Left colon (tissue), 2 donors: ENCODE measurements at places on chromosomes 7 and 10.

DNA sequence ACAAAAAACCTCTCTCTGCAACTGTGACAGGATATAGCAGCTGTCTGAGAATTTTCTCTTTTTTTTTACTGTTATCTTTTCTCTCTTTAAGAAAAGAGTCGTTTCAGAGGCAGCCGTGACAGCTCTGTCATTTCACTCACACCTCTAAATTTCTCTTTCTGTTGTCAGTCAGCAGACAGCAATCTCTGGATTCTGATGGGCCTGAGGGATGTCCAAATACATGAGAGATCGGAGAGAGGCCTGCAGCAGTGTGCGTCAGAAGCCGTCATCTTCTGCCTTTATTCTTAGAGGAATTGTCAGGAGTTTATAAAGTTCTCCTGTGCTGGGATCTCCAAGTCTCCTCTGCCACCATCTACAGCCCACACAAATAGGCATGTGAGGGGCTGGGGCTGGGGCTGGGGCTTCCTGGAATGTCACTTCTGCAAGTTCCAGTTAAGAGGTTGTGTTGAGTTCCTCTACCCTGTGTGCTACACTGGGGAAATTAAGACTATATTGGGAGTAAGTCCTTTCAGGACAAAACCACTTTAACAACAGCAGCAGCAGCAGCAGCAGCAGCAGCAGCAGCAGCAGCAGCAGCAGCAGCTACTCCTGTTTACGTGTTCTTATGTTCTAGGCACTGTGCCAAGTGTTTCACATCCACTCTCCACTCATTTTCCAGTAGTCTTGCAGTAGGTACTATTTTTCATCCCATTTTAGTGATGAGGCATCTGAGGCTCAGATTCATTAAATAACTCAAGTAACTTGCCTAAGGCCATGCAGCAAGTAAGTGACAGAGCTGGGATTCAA is 541.3 kb downstream of the LRMDA start:
- no peak for DNase-seq

DNA sequence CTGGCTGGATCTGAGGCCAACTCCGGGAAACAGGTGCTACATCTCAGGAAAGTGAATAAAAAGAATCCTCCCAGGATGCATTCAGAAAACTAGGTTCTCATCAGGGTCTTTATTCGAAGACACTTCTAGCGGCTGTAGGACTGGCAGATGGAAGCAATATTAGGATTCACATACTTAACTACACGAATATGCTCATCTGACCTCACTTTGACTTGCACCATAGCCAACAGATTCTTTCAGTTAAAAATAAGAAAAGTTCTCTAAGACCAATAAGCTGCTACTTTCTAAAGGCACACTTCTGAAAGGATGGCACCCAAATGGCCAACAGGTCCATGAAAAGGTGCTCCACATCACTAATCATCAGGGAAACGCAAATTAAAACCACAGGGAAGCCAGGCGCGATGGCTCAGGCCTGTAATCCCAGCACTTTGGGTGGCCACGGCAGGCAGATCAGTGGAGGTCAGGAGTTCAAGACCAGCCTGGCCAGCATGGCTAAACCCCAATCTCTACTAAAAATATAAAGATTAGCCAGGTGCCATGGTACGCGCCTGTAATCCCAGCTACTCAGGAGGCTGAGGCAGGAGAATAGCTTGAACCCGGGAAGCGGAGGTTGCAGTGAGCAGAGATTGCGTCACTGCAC is 258.0 kb downstream of the ZMYND11 start:
- DNase-seq, result no peak

DNA sequence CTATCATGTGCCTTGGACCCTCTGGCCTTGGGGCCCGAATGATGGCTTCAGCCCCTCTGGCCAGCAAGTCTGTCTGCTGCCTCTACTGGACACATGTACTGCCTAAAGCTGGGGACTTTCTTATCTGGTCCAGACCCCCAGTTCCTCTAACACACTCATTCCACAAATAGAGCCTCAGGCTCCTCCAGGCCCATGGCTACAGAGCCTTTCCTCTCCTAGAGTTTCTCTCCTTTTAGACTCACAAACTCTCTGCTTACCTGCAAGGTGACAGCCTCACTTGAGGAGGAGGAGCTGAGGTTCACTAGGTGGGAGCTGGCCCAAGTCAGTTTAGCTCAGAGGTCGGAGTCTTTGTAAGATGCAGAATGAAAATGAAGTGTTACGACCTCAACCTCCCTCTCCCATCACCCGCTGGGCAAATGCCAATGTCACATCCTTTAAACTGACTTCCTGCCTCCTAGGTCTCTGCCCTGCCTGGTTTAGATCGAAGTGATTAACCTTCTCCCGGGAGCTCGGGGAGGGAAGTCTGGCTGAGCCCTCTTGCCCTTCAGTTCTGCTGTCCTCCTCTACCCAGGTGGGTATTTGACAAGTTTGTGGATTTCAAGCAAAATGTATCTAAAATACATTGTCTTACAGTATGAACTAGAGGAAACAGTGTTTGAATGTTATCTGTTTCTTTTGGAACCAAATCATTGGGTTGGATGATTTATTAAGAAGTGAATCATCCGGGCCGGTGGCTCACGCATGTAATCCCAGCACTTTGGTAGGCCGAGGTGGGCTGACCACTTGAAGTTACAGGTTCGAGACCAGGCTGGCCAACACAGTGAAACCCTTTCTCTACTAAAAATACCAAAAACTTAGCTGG is 71.9 kb upstream of the TNS3 start:
- DNase-seq, result no peak

GRCh38 chr10:126137562-126138221 is 241.3 kb downstream of the FANK1 start:
- no peak for DNase-seq

DNA sequence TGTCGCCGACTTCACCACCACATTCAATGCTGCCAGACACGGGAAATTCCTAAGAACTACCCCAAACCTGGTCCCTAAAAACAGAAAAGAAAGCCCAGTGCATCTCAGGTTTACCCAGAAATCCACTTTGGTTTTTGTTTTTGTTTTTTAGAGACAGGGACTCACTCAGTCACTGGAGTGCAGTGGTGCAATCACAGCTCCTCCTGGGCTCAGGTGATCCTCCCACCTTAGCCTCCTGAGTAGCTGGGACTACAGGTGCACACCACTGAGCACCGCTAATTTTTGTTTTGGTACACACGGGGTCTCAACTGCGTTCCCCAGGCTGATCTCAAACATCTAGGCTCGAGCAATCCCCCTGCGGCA is 22.8 kb downstream of the MAD1L1 start:
- no peak for DNase-seq

GRCh38 chr10:79221110-79222051 is 125.9 kb upstream of the PPIF start:
- DNase-seq, result peak; percentile 44

GRCh38 chr7:47430422-47430821 is 151.5 kb downstream of the TNS3 start:
- no peak for DNase-seq

GRCh38 chr7:102248456-102249395 is 37.9 kb upstream of the SH2B2 start:
- DNase-seq, result no peak

- DNase-seq, result no peak
Observed at GRCh38 chr7:132937286-132937685, 144.6 kb downstream of the CHCHD3 start.

GRCh38 chr10:59456199-59456598 is 93.8 kb upstream of the FAM13C start:
- DNase-seq, result no peak

DNA sequence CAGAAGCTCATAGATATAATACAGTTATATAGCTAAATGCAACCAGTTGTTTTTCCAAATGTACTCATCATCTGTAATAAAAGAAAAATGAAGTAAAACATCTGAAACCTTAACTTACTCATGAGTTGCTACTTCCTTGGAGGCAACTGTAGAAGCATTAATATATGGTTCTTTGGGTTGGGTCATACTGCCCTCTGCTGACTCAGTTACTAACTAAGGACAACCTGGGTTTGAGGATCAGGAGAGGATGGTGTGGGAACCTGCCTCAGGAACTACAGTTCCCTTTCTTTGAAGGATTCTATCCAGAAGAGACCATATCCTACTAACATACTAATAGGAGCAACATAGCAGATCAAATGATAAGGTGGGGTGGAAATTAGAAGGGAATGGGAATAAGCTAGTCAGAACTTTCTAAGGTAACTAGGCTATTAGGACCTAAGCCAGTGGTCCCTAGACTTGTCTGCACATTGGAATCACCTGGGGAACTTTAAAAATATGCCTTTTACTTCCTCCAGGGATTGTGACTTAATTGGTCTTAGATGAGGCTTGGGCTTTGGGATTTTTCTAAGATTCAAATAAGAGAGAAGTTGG is 20.7 kb downstream of the COX15 start:
- DNase-seq, result peak; percentile 38

- DNase-seq, result no peak
Observed at GRCh38 chr7:106001886-106002285, 38.8 kb downstream of the CDHR3 start.

DNA sequence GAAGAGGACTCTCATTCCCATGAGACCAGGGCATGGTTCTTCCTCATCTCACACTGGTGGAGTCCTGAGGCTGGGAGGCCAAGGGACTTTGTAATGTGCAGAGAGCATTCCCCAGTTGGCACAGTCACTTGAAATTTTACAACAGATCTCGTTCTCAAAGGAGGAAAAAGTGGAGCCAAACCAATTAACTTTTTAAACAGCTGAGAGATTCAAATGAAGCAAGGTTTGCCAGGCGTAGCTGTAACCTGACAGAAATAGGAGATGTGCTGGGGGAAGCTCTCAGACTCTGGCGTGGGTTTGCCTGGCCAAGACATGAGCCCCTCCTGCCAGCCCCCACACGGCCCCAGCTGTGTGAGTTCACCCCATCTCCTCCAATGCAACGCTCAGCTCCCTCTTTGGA is 12.0 kb upstream of the CPXM2 start:
- DNase-seq, result no peak

DNA sequence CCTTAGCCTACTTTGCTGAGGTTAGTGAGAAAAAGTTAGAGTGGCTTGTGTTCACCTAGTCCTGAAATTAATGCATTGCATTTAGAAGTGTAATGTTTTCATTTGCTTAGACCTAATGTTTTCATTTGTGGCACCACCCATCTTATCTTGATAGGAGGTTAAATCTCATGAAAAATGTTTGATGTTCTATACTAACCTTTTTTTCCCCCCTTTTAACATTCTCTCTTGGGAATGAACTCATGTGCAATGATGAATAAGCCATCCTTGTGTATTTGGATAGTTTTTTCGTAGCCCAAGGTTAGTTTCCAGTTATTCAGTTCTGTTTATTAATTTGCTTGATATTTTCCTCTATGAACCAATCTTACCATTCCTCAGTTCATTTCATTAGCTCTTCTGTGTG is 2.8 kb downstream of the FHIP2A start:
- DNase-seq, result no peak

DNA sequence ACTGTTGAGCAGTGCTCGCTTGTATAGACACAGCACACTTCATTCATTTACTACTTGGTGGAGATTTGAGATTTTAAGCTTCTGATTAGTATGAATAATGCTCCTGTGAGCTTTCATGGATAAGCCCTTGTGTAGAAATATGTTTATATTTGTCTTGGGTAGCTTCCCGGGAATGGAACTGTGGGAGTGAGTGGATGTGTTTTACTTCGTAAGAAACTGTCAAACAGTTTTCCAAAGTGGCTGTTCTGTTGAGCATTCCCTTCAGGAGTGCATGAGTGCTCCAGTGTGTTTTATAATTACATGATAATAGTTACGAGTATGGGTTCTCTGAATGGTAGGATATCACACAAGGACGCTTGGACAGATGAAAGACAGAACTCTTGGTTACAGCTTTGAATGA is 49.4 kb downstream of the VWC2 start:
- no peak for DNase-seq

GRCh38 chr7:106600569-106601373 is 60.2 kb downstream of the CCDC71L start:
- DNase-seq, result no peak

GRCh38 chr10:1923586-1923985 is 186.3 kb upstream of the ADARB2 start:
- DNase-seq, result no peak

DNA sequence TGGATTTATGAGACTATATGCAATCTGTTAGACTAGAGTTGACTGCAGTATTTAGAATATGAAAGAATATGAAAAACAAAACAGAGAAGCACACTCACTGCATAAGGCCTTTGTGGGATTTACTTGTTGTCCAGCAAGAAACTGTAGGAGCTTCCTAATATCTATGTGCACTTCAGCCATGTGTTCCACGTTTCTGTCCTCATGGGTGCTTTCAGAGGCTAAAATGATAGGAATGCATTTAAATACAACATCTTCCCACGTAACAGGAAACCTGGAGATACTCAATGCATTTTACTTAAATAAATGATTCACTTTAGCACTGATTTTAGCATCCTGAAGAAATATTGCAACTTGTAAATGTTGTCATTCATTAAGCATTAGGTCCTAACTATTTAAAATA is 11.7 kb downstream of the HUS1 start:
- DNase-seq, result no peak

- no peak for DNase-seq
Observed at GRCh38 chr7:130703851-130704250, 17.5 kb upstream of the TSGA13 start.

DNA sequence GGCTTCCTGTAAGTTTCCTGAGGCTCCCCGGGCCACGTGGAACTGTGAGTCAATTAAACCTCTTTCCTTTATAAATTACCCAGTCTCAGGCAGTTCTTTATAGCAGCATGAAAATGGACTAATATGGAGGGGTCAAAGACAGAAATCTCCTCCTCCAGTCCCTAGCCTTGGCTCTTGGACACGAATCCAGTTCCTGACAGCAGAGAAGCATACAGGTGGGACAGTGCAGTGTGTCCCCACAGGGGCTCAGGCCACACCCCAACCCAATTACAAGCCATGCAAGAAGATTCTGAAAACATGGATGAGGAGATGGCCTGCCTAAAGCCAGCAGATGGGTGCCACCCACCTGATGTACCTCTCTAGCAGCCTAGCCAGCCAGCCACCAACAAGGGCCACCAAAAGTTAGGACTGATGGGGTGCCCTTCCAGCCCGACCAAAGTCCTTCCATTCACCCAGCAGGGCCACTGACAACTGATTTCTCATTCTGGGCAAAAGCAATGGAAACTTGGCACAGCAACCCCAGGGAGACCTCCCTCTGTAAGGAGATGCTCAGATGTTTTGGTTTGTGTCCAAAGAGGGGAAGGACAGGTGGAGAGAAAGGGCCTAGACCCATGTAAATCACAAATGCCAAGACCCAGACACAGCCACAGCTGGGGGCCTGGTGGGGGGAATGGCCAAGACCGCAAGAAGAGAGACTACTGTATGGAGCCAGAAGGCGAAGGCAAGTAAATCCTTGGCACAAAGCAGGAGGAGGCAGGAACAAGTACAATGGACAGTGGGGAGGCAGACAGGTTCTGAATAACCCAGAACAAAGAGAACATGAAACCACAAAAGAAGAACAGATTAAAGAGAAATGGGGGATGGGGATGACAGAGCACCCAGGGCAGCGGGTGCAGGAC is 13.6 kb downstream of the GPRIN2 start:
- peak; percentile 7 for DNase-seq
